ENCODE measurements at places on chromosomes 5 and 9.
A peak's percentile ranks its signal among the peaks of the same experiment; 100 is the strongest.

DNA sequence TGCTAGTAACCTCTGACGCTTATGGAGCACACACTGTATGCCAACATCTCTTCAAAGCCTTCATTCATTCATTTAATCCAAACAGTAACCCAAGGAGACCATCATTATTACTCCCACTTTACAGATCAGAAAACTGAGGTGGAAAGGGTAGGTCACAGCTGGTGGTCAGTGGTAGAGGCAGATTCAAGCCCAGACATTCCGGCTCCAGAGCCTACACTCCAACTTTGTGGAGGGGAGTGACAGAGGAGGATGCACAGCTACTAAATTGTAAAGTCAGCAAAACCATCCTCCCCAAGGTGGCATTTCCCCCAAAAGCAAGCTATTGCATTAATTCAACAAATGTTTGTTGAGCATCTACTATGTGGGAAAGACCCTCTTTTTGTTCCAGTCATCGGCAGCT, 110.5 kb upstream of the CPEB4 start:
- no peak for DNase-seq

- no peak for DNase-seq
These were observed 32.1 kb downstream of the PDGFRB start for GRCh38 chr5:150123542-150123941.

DNA sequence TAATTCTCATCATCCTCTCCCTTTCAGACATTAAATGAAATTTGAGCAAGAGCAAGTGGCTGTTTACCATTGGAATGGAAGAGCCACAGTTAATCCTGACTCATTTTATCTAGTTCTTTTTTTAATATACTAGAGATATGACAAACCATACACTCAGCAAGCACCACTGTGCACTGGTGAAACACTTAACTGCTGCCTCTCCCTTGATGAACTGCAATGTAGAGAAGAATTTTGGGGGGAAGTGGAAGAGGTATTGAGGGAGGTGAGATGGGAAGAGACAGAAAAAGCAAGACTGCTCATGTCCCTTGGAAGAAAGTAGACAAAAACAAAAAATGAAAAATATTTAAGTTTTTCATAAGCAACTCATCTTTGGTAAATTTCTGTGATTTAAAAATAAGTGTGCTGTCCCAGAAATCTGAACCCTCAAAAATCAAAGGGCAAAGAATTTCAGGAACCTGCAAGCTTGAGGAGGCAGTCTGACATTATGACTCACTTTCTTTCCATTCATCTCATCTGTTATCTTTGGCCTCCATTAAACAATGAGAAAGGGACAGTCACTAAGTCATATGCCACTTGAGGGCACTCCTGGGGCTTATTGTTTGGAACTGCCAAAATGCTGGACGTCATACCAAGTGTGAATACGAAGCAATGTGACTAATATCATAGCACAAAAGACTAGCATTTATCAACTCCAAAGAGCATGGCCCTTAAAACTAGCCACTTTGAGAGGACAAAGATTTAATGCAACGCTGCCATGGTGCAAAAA, 566.8 kb upstream of the DMAC1 start:
- no peak for DNase-seq

DNA sequence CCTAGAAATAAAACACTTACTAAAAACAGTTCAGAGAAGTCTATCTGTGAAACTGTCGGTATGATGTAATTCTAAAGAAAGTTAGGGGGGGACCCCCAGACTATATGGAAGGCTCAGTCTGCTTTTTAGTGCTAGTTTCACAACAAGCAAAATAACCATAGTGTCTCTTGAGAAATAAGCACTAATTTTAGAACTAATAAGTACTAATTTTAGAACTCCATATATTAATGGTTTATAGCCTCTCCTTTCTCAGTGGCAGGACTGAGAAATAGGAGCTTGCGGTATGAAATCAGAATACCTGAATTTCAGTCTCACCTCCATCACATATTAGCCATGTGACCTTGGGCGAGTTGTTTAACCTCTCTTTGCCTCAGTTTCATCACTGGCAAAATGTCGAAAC, 1.4 kb upstream of the PHF24 start:
- DNase-seq, result no peak

- no peak for DNase-seq
These were observed 62.4 kb upstream of the SPTLC1 start for GRCh38 chr9:92177591-92177990.

GRCh38 chr5:88889189-88890069, 6.4 kb upstream of the MEF2C start:
- DNase-seq, result peak; percentile 6

DNA sequence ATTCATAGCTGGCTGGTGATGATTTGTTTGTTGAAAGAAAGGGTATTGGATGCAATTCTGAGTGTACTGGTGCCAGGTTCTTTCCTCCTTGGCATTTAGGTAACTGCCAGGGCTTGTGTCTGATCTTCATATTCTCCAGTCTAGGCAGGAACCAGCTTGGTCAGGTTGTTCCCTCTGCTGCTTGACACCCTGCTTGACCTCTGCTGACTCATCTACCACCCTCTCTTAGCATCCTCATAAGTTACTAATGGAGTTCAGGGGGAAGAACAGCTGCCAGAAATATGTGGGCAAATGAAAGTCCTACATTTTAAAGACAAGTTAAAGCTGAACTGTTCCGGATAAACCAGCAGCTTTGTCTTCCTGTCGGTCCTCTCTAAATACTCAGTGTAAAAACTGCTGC, 116.1 kb upstream of the TNC start:
- DNase-seq, result no peak

DNA sequence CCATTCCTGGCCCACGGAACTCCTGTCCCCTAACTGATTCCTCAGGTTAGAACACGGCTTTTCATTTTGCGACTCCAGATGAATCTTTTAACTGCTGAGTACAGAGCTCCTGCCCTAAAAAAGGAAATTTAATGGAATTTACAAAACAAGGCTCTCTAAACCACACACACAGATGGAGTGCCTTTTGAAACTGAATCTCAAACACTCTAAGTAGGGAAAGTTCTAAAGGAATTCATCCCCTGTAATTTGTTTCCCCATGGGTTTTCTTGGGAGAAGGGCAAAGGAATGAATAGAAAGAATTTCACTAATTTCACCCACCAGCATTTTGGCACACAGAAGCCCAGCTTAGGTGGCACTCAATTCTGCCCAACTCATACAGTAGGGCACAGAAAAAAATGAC, 106.5 kb downstream of the THBS4 start:
- DNase-seq, result no peak

DNA sequence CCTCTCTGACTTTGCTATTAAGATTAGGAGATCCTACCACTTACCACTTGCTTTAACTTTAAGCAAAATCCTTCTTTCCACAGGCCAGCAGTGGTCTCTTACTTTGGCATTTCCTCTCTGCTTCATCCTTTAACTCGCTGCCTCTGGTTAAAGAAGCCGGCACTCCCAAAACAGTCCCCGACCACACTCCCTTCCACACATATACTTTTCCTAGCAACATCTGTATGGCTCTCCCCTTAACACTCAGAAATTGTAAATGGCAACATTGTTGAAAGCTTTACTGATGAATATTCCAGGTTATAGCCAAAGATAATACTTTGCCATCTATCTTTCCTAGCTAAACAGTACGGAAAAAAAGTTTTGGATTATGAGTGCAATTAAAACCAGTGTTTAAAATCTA, 133.2 kb downstream of the MCTP1 start:
- DNase-seq, result no peak

GRCh38 chr9:17342696-17343095, 207.9 kb downstream of the CNTLN start:
- DNase-seq, result no peak

DNA sequence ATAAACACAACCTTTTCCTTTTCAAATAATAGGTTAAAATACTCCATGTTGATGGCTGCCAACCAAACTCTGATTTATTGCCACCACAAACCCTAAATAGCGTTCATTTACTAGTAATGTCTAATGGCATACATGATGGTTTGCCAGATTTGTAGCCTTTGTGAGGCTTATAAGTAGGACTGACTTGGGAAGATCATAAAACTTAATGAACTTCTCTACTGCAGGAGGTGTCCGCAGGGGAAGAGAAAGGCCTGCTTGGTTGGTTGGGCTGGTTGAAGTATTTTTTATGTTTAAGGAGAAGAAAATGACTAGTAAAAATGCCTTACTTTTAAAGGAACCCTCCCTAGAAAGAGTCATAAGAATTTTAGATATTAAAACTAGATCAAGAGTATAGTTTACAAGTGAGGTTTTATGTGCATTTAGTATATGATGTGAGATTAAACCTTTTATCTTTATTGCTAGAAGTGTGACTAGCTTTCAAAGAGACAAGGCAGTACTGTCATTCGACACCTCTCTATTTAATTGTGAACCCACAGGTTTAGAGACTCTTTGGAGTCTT, 5.0 kb downstream of the PBX3 start:
- no peak for DNase-seq

DNA sequence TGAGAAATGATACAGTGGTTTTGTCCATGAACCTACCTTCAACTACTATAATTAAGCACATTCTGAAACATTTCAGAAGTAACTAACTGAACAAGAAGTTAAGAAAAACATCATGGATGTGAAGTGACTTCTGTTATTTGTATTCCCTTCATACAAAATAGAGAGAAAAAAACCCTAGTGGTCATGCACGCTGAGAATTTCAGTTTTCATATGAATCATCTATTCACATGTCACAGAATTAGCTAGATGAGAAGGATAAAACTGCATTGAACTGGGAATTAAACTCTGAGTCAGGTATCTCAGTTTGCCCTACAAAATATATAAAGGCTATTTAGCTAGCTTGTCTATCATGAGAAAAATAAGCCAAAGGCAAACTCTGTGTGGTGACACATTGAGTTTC, 451.8 kb upstream of the FTMT start:
- DNase-seq, result no peak

Data from NCI-H1436 (cell line).